Neural progenitor cell (in vitro differentiated cells): ENCODE measurements at places on chromosomes 6 and 20.

GRCh38 chr20:25465243-25466135 lies 58.0 kb downstream of the GINS1 start:
- H3K36me3 ChIP-seq = no peaks in the 10 kb centered on the region
- H3K4me3 ChIP-seq = no peak overlapping the region
- no peaks in the 10 kb centered on the region for H3K27me3 ChIP-seq
- no peaks in the 10 kb centered on the region for H3K4me1 ChIP-seq

GRCh38 chr6:89492025-89492640 lies 59.2 kb downstream of the ANKRD6 start:
- H3K4me3 ChIP-seq = no peak overlapping the region
- H3K36me3 ChIP-seq = no peaks in the 10 kb centered on the region
- H3K27ac ChIP-seq = no peak overlapping the region
- no peaks in the 10 kb centered on the region for H3K27me3 ChIP-seq
- peaks cover 43% of the 10 kb centered on the region for H3K4me1 ChIP-seq
- peak; percentile 39 for DNase-seq

DNA sequence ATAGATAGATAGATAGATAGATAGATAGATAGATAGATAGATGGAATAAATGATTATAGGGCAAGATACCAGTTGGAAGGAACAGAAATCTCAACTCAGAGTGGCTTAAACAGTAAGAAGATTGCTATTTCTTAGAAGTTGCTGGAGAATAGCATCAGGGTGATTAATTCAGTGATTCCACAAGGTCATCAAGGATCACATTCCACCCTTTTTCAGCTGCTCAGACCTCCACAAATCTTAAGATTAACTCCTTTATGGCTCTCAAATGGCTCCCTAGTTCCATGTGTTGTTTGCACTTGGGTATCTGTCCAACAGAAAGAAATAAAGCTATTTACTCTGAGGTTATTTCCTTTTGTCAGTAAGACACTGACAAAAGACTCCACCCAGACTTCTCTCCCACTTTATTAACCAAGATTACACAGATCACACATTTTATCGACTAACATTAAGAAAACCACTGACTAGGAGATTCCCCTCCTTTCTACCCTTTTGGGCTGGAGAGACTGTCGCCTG lies 68.3 kb upstream of the KIF16B start:
- no peaks in the 10 kb centered on the region for H3K36me3 ChIP-seq
- H3K27ac ChIP-seq = no peak overlapping the region
- no peaks in the 10 kb centered on the region for H3K27me3 ChIP-seq
- no peak overlapping the region for H3K4me3 ChIP-seq
- DNase-seq = no peak

DNA sequence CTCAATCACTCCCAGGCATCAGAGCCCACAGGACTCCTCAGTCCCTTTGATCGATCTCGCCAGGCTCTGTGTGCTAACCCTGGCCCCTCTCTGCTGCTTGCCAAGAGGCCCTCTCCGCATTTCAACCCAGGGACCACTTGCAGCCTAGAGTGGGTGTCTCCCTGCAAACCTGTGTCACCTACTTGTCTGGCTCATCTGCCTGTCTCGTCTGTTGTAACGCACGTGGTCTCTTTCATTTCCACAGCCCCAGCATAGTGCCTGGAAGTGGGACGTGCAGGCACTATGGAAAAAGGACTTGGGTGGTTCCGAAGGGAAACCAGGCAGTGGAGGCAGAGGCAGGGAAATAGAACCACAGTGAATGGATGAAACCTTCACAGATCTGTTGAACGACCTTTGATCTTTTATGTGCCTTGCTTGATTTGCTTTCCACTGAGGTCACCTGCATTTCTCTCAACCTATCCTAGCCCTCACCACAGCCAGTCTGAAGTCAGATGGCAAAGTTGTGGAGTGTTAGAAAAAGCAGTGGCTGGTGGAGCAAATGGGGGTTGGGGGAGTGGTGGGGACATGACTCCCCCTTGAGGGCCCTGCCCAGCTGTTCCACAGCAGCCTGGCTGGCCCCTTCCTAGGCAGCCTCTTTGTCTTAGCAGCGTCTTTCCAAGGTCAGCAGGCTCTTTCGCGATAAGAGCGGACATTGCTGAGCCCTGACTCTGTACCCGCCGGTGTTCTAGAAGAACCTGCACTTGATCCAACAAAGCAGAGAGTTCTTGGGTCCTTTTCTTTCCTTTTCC lies 55.8 kb upstream of the TAGAP start:
- no peak overlapping the region for H3K27ac ChIP-seq
- no peak overlapping the region for H3K4me3 ChIP-seq
- DNase-seq = no peak
- no peaks in the 10 kb centered on the region for H3K36me3 ChIP-seq
- H3K4me1 ChIP-seq = no peaks in the 10 kb centered on the region
- H3K27me3 ChIP-seq = no peaks in the 10 kb centered on the region

DNA sequence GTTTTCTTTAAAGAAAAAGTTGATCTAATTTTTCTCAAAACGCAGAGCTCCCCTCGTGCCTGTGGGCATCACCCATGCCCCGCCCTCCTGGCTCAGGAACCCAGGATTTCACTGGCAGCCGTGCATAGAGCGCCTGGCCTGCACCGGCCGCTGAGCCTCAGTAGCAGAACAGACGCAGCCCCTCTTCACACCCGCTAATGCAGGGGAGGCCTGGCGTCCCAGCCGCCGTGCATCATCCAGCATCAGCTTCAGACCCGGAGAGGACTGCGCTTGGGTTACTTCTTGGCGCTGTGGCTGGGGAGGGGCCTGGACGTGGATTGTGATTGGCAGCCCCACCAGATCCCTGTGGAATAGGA lies 18.1 kb downstream of the RBM38 start:
- no peaks in the 10 kb centered on the region for H3K36me3 ChIP-seq
- no peaks in the 10 kb centered on the region for H3K4me1 ChIP-seq
- H3K27ac ChIP-seq = peak overlapping the region; percentile 20
- no peak overlapping the region for H3K4me3 ChIP-seq
- DNase-seq = no peak
- H3K27me3 ChIP-seq = no peaks in the 10 kb centered on the region

DNA sequence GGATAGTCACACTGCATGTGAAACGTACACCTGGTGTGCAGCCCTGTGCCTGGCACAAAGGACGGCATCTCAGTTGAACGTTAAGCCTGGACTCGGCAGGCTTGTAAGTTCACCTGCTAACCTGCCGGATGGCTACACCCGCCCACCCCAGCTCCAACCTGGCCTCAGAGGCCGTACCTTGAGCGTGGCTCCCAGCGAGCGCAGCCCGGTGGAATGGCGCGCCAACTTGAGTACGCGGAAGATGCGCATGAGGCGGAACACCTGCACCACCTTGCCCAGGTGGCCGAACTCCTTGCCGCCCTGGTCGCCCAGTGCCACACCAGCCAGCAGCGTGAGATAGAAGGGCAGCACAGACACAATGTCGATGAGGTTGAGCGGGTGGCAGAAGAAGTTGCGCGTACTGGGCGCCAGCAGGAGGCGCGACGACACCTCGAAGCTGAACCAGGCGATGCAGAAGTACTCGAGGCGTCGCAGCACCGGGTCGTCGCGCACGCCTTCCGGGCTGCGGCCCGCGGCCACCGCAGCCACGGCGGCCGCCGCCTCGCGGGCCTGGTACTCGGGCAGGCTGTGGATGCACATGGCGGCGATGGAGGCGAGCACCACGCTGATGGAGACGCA lies 3.3 kb downstream of the KCNS1 start:
- DNase-seq = no peak
- H3K27ac ChIP-seq = no peak overlapping the region
- H3K4me3 ChIP-seq = no peak overlapping the region
- H3K36me3 ChIP-seq = no peaks in the 10 kb centered on the region

- H3K4me3 ChIP-seq = no peak overlapping the region
- no peaks in the 10 kb centered on the region for H3K36me3 ChIP-seq
- H3K27me3 ChIP-seq = no peaks in the 10 kb centered on the region
- peaks cover 3% of the 10 kb centered on the region for H3K4me1 ChIP-seq
Measured at GRCh38 chr6:136566007-136566487, 15.8 kb upstream of the MAP7 start.

- no peaks in the 10 kb centered on the region for H3K27me3 ChIP-seq
- H3K27ac ChIP-seq = no peak overlapping the region
- peaks cover 2% of the 10 kb centered on the region for H3K36me3 ChIP-seq
- no peaks in the 10 kb centered on the region for H3K4me1 ChIP-seq
- no peak overlapping the region for H3K4me3 ChIP-seq
- no peak for DNase-seq
Measured at GRCh38 chr6:126672649-126673048, 332.7 kb downstream of the CENPW start.

DNA sequence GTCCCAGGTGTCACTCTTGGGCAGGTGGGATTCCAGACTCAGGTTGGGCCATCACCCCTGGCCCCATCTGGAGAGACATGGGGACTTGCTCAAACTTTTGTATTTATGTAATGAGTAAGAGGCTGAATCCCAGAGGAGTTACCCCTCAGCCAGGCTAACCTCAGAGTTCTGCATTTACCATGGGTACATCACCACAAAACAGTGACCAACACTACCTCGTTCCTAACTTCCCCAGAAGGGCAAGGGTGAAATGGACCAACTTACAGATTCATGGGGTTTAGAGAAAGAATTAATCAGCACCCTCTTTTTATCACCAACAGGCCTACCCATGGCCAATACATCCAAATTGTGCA lies 259.9 kb upstream of the MARCKS start:
- no peak overlapping the region for H3K27ac ChIP-seq
- no peak overlapping the region for H3K4me3 ChIP-seq
- H3K4me1 ChIP-seq = peaks cover 32% of the 10 kb centered on the region
- H3K27me3 ChIP-seq = no peaks in the 10 kb centered on the region
- H3K36me3 ChIP-seq = no peaks in the 10 kb centered on the region
- DNase-seq = no peak

DNA sequence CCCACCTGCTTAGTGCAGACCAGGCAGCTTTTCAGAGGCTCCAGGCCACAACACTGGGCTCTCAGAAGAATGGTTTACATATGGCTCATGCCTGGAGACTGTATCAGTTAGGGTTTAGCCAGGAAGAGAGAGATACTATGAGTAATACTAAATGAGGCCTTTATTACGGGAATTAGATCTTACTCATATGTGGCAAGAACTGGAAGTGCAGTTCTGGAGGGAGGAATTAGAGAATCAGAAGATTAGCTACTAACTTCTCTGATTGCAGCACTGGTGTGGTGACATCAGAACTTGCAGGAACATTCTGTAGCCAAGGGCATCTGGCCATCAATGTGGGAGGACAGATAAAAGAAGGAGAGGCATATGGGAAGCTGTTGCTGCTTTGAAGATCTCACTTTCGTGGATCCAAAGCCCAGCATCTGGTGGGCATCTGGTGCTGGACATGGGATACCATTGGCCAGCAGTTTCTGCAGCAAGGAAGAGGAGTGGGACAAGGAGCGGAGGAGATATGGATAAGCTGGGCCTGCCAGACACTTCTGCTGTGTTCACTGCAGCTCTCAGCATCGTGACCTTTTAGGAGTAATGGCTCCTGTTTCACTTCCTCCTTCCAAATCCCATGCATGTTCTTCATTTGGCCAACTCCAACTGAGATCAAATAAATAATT lies 248.5 kb downstream of the BTBD3 start:
- no peak overlapping the region for H3K27ac ChIP-seq
- no peaks in the 10 kb centered on the region for H3K27me3 ChIP-seq
- no peaks in the 10 kb centered on the region for H3K4me1 ChIP-seq
- no peak overlapping the region for H3K4me3 ChIP-seq
- DNase-seq = no peak
- no peaks in the 10 kb centered on the region for H3K36me3 ChIP-seq

DNA sequence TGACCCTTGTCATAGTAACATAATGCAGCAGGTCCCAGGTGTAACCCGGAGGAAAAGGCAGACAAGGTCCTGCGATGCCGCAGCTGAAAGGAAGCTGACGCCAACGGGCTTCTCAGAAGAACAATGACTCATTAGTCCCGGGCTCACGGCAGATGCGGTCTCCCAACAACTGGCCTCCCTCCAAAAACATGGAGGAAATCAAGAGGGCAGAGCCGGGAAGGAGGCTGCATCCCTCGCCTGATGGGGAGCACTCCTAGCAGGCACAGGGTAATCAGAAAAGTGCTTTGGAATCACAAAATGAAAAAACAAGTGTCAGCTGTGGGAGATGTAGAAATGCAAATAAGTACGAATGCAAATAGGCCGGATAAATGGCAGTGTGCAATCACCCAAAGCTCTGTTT lies 165.2 kb upstream of the AGPAT4 start:
- peaks cover 34% of the 10 kb centered on the region for H3K4me1 ChIP-seq
- no peaks in the 10 kb centered on the region for H3K27me3 ChIP-seq
- no peak for DNase-seq
- H3K27ac ChIP-seq = no peak overlapping the region
- no peaks in the 10 kb centered on the region for H3K36me3 ChIP-seq
- no peak overlapping the region for H3K4me3 ChIP-seq

DNA sequence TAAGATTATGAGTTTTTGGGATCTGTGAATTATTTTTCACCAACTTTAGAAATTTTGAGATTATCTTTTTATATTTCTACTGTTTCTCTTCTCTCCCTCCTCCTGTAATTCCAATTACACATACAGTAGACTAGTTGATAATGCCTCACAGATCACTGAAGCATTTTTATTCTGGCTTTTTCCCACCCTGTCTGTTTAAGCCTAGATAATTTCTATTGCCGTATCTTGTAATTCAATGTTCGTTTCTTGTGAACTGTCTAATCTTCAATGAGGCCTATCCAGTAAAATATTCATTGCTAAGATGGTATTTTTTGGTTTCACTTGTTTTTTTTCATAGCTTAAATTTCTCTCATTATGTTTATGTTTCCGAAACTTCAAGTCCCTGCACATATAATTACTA lies 12.0 kb downstream of the MDN1 start:
- no peaks in the 10 kb centered on the region for H3K4me1 ChIP-seq
- no peaks in the 10 kb centered on the region for H3K27me3 ChIP-seq
- no peak for DNase-seq
- no peaks in the 10 kb centered on the region for H3K36me3 ChIP-seq

GRCh38 chr6:115220551-115221159 lies 840.0 kb downstream of the FRK start:
- H3K27me3 ChIP-seq = no peaks in the 10 kb centered on the region
- no peaks in the 10 kb centered on the region for H3K36me3 ChIP-seq
- H3K27ac ChIP-seq = peak overlapping the region; percentile 55
- no peak overlapping the region for H3K4me3 ChIP-seq
- peaks cover 5% of the 10 kb centered on the region for H3K4me1 ChIP-seq

DNA sequence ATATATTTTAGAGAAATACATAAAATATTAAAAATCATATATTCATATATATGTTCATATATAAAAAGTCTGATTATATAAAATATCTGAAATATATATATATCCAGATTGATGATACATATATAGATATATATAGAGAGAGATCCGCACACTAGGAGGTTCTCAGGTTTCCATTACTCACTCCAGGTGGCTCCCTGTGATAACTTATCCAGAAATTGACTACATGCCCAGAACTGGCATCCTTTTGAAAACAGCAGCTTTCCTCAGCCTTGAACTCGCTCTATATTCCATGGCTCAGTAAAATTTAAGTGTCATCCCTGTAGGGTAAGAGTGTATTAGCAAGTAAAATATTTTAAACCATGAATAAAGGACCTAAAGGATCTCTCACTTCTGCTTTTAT lies 206.8 kb downstream of the TINAG start:
- no peaks in the 10 kb centered on the region for H3K4me1 ChIP-seq
- no peak overlapping the region for H3K4me3 ChIP-seq
- no peaks in the 10 kb centered on the region for H3K27me3 ChIP-seq
- H3K36me3 ChIP-seq = no peaks in the 10 kb centered on the region
- no peak overlapping the region for H3K27ac ChIP-seq
- DNase-seq = no peak
